ENCODE measurements at places on chromosomes 3 and 15.

GRCh38 chr15:63080634-63081250 lies 38.2 kb downstream of the TPM1 start:
- DNase-seq, result no peak

DNA sequence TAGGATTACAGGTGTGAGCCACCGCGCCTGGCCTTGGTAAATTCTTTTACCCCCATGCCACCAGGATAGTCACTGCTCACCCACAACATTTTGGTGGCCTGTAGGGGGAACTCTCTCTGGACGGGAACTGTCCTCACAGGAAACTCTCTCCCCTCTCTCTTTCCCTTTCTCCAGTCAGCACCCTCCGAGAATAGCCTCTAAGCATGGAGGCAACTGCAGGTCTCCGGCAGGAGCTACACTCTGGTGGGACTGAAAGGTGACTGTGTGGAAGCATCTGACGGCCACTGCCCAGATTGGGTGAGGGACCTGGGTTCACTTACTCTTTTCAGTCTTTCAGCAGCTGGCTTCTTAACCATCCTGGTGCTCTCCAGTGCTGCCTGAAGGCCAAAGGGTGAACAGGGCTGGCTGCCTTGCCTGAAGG lies 21.3 kb downstream of the TRANK1 start:
- DNase-seq, result no peak

GRCh38 chr15:31331389-31331788 lies 4.8 kb downstream of the KLF13 start:
- DNase-seq, result no peak

- DNase-seq, result no peak
These were observed 78.3 kb upstream of the CDIN1 start for GRCh38 chr15:36501063-36501678.

All from bone marrow (tissue), 2 donors.